Cortex of kidney (tissue), 1 donor: ENCODE measurements at places on chromosomes 16 and 17.

- DNase-seq, result no peak
These were observed 12.6 kb upstream of the DNASE1 start for GRCh38 chr16:3641801-3642396.

GRCh38 chr17:65088621-65089360 lies 32.3 kb upstream of the GNA13 start:
- DNase-seq, result no peak

- DNase-seq, result no peak
These were observed 11.6 kb downstream of the FBXL19 start for GRCh38 chr16:30934827-30935557.

DNA sequence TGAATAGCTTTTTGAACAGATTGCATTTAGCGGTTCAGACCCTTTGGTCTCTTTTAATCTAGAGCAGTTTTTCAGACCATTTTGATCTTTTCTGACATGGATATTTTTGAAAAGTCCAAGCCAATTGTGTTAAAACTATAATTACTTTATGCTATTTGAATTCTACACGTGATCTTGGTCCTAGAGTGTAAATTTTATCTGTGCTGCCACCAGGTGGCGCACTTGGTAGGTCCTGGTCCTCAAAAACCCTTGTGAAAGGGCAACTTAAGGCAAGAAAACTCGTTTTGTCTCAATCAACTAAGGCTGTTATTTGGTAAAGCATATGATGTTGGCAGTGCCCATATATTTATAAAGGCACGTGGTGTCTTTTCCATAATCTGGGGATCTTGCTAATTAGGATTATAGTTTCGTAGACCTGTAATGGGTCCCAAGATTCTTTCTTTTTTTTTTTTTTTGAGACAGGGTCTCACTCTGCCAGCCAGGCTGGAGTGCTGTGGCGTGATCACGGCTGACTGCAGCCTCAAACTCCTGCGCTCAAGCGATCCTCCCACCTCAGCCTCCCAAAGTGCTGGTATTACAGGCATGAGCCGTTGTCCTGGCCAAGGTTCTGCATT lies 43.9 kb upstream of the TEX2 start:
- DNase-seq, result no peak

- no peak for DNase-seq
These were observed 54.2 kb downstream of the SREBF1 start for GRCh38 chr17:17782523-17783115.

DNA sequence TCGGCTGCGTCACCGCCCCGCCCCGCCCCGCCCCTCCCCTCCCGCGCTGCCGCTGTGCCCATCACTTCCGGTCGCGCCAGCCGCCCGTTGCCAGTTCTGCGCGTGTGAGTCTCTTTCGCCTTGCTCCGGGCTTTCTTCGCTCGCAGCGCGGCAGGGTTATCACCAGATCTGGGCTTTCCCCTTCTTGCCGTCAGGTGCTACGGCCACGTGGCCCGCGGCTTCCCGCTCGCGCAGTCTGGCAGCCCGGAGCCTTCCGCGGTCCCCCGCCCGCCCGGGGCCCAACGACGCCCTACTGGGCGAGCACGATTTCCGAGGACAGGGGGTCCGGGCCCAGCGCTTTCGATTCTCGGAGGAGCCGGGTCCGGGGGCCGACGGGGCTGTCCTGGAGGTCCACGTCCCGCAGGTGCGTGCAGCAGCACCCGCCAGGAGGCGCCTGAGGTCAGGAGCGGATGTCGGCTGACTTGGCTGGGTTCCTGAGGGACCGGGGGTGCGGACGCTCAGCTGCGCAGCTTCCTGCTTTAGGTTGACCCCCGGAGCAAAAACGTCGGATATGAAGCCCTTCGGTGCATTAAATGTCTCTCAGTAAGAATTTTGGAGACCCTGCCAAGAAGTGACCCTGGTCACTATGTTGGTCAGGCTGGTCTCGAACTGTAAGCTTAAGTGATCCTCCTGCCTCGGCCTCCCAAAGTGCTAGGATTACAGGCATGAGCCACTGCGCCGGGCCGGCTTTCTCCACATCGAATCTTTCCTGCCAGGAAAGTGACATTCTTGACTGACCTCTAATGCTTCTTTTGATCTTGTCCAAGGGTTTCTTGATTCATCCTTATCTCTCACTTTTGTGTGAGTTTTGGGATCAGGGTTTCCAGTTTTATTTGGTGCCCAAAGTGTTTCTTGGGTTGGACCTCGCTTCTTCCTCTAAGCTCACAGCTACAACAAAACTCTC lies at the start of gene METTL23:
METTL23 (plus strand) TSS at position 64 of the 943 bp plus-strand sequence. CDS start 2,872 bp downstream, outside the sequence.
- DNase-seq, result no peak

GRCh38 chr17:42421507-42422338 lies 1.3 kb downstream of the CAVIN1 start:
- no peak for DNase-seq

- no peak for DNase-seq
These were observed 8.7 kb downstream of the DNAI2 start for GRCh38 chr17:74282587-74283370.

DNA sequence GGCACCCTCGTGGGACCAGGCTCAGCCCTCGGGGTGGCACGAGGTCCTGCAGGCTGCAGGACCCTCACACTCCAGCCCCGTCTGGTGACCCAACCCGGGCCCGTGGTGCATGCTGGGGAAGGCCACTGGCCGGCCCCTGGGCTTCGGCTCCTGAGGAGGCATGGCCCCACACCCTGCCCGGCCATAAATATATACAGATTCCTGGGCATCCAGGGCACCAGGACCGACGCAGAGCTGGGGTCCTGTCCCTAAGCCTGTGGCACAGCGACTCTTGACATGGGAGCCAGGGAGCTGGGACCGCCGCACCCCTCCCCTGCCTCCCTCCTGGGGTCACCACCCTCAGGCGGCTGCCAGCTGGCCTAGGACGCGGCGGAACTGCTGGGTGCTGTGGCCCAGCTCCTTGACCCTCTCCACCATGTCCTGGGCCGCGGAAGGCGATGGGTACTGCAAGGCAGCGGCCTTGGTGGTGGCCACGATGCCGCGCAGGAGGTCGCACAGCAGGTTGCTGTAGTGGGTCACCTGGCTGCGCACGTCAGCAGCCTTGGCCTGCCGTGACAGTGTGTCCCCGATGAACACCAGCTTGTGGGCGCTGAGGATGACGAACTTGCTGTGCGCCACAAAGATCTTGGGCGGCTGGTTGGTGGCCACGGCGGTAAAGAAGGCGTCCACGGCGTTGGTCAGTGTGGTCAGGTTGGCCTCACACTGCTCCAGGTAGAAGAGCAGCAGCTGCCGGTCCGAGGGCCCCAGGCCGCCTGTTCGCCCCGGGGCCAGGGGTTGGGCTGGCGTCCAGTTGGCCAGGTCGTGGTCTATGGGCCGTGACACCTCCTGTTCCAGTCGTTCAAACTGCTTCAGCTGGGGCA lies 10.6 kb downstream of the CTRB1 start:
- no peak for DNase-seq

DNA sequence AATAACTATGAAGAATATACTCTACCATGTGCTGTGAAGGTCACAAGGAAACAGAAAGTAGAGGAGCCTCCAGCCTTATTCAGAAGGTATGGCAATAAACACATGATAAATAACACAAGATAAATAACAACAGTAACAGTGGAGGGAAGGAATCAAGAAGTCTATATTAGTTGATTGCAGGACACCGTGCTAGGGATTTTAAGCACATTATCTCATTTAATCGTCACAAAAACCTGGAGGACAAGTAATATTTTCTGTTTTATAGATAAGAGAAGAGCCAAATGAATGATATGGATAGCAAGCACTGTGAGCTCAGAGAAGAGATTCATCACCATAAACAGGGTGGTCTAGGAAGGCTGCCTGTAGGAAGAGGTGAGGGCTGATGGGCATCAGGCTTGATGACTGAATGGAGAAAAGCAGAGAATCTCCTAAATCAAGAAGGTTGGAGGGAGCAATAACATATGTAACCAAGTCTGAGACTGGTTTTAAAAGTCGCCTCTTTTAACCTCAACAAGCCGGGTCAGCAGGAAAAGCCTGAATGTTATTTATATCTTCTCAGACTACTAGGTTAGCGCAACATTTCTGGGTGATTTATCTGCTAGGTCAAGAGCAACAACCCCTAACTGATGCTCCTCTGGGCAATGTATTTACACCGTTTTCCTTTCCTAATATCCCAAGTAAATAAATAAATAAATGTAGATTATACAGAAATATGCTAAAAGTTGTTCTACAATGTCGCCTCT lies 8.3 kb downstream of the TOM1L2 start:
- no peak for DNase-seq

GRCh38 chr16:61887903-61888302 lies 148.3 kb downstream of the CDH8 start:
- DNase-seq, result no peak

- DNase-seq, result no peak
These were observed 34.1 kb downstream of the CDK5R1 start for GRCh38 chr17:32520737-32521404.

- no peak for DNase-seq
These were observed 192.6 kb downstream of the CPPED1 start for GRCh38 chr16:12611006-12611477.

DNA sequence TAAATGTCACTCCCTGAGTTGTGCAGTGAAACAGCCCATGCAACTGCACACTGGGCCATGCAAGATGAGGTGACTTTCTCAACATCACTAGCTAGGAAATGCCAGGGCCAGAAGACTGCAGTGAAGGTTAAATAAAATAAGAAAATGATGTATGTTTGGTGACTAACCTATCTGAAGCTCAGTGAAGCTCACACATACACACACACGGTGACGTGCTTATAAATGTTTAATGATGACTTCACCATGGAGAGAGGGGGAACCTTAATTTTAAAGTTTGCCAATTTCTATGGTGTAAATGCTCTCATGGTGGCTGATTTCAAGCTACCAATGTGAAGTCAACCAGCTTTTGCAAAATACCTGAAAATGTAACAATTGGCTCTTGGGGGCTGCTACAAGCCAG lies 166.4 kb downstream of the MAF start:
- no peak for DNase-seq

DNA sequence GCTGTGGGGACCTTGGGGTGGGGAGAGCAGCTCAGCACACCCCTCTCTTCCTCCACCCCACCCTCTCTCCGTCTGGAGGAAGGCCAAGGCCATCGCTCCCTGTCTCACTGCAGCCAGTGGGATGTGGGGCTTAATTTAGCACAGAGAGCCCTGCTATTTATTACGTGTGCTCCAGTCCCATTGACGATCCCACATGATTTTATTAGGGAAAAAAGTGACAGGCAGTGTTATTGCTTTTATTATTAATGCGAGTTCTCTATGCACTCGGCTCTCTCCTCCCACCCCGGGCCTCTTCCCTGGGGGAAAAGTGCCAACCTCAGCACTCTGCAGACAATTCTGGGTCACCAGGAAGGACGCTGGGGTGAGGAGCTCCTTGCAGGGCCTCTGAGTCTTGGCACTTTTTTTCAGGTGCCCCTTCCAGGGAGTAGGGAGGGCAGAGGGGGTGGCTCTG lies 57.3 kb downstream of the MGAT5B start:
- no peak for DNase-seq

GRCh38 chr17:77208856-77209255 lies 68.1 kb downstream of the SEC14L1 start:
- DNase-seq, result no peak

DNA sequence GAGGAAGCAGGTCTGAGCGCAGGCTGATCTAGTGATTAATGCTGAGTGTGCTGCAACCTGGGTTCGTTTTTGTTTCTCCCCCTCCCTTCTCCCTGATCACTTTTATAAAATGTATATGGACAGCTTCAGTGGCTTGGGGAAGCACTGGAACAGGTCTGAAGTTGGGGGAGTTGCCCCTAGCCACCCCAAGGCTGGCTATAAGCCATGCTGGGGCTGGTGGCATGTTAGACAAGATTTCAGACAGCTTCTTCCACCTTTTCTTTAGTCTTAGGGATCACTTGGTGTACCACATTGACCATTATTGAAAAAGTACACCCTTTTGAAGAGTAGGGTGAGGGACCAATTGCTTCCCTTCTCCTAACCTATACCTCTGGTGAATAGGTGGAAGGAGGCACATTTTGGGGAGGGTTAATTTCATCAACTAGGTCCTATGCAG lies 3.8 kb upstream of the VAC14 start:
- no peak for DNase-seq

DNA sequence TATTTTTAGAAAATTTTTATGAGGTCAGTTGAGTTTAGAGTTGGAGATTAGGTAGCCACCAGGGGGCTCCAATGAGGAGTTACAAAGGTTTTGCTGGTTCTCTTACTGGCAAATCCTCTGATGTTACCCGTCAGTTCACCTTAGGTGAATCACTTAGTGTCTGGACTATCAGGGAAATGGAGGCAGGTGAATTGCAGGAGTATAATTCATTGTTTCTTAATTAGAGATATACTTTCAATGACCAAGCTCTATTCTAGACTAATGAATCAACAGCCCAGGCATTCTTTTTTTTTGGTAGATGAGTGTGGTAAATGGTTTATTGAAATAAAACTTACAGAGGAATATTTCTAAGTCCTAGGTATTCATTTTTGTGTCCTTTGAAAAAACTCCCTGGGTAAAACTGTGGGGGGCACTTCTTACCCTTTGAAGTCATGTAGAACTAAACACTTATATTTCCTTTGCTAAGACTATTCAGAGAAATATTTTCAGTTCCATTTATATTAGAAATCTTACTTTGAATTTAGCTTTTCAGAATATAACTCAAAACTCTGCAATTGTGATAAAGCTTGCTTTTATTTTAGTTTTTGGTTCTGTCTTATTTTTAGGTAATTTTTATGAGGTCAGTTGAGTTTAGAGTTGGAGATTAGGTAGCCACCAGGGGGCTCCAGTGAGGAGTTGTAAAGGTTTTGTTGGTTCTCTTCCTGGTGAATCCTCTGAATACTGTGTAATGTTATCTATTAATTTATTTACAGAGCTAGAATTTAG lies 17.7 kb downstream of the PSMD11 start:
- DNase-seq, result no peak

GRCh38 chr17:1592751-1593629 lies 30.4 kb upstream of the PITPNA start:
- no peak for DNase-seq

DNA sequence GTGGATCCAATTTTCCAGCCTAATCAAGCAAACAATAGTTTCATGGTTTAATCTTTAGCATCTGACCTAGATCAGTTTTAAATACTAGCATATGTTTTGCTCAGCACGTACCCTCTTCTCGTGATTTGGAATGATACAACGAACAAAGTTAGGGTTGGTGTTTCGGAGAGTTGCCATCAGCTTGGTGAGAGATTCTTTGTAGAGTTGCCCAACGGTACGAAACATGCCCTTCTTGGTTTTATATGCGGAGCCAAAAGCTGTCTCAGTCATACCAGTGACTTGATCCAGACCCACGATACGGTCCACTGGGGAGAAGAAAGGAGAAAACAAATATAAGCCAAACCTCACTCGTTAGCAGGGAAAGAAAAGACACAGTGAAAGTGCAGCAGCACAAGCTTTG lies 85.3 kb downstream of the NDEL1 start:
- DNase-seq, result no peak

DNA sequence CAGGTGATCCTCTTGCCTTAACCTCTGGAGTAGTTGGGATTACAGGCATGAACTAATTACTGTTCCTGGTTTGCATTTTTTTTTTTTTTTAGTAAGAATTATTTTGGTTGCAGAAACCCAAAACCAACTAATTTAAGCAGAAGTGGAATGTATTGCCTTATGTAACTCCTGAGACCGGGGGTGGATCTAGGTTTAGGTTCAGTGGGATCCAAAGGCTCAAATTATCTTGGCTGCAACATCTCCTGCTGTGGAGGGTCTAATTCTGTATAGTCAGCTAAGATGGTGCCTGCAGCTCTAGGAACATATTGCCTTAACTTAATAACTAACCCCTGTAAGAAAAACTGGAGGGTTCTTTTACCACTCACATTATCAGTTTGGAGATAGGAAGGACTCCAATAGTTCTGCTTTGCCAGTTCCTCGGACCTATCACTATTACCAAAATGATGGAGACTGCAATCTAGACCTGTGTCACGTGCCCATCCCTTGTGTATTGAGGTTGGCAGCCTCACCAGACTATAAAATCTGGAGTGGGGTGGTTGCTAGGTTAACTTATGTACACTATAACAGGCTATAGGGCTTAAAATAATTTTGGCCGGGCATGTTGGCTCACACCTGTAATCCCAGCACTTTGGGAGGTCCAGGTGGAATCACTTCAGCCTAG lies 8.5 kb downstream of the SNTB2 start:
- DNase-seq, result no peak
